Endothelial cell of umbilical vein (primary cell): ENCODE measurements at places on chromosomes 6 and 20. TPM values are rescaled to one million over a fixed set of nuclear protein-coding genes. Genes with fewer than 3 reads are reported as not detected.

GRCh38 chr6:16769131-16769985 lies 8.1 kb upstream of the ATXN1 start:
- H3K4me1 ChIP-seq = peaks cover 51% of the 10 kb centered on the region
- no peaks in the 10 kb centered on the region for H3K36me3 ChIP-seq
- DNase-seq = peak; percentile 91
- H3K27ac ChIP-seq = peak overlapping the region; percentile 84

DNA sequence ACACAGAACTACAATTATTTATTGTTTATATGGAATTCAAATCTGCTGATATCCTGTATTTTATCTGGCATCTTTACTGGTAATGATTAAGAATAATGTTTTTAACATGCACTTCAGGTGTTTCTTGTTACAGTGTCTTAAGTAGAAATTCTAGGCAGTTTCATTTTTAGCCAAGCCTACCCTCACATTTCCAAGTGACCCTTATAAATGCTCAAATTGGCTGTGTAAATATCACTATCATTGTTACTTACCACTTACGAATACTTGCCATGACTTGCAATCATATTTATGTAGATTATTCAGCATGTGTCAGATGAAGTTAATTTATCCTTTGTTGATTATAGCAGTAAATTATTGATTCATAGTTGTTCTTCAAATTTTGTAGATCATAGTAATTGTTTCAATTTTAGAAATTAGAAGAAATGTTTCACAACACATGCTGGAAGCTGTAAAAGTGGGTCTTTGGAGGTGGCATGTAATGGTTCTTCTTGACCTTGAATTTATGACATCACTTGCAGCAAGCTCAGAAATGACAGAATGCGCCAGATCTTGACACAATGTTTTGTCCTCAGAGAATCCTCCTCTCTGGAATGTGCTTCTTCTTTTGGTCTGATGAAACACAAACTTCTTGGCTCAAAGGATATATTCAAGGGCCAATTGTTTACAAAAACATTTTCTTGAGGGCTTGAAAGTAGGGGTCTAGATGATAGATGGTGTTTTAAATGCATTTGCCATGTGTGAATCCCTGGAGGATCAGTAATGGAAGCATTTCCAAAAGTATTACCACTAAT lies 471.8 kb downstream of the COL12A1 start:
- no peak overlapping the region for H3K27ac ChIP-seq
- no peaks in the 10 kb centered on the region for H3K4me1 ChIP-seq
- no peaks in the 10 kb centered on the region for H3K36me3 ChIP-seq
- DNase-seq = no peak
- H3K27me3 ChIP-seq = no peaks in the 10 kb centered on the region

DNA sequence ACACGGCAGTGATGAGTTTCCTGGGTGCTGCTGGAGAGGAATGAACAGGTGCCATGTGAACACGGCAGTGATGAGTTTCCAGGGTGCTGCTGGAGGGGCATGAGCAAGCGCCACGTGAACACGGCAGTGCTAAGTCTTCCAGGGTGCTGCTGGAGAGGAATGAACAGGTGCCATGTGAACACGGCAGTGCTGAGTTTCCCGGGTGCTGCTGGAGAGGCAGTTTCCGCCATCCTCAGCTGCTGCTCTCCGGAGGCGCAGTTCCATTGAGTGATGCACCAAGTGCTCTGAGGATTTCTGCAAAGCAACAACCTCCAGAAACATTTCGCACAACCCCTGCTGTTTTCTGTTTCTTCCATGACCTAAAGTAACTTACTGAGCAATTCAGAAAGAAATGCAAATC lies 155.4 kb downstream of the SMOC2 start:
- no peak overlapping the region for H3K4me3 ChIP-seq
- H3K27me3 ChIP-seq = no peaks in the 10 kb centered on the region
- H3K4me1 ChIP-seq = no peaks in the 10 kb centered on the region
- no peak overlapping the region for H3K27ac ChIP-seq
- no peak for DNase-seq
- no peaks in the 10 kb centered on the region for H3K36me3 ChIP-seq

- no peak overlapping the region for H3K27ac ChIP-seq
- no peak for DNase-seq
- no peaks in the 10 kb centered on the region for H3K27me3 ChIP-seq
Measured at GRCh38 chr20:47202733-47203667, 153.5 kb downstream of the ZMYND8 start.

RIPOR3 gene
- total RNA-seq = not detected in 2 replicates

ISM1 gene
- not detected in 2 replicates for total RNA-seq

ZNF165 gene
- 0.27 and 0.30 TPM in 2 replicates for total RNA-seq

DNA sequence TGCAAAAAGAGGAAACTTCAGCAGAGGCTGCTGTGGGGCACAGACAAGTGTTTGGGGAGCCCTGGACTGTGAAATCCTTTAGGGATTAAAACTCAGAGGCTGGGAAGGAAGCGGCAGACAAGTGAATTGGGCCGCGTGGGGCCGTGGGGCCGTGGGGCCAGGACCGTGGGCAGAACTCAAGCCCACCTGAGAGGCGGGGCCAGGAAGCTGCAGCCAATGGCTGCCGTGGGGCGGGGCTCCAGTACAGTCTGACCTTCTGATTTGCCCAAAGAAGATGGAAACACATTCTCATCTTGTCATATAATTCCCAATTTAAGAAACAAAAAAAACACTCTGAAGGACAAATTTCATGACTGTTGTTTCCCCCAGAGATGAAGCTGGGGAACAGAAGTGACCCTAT lies 55.4 kb downstream of the ANKRD60 start:
- peaks cover 2% of the 10 kb centered on the region for H3K27me3 ChIP-seq
- no peaks in the 10 kb centered on the region for H3K4me1 ChIP-seq
- no peak overlapping the region for H3K27ac ChIP-seq
- DNase-seq = no peak
- no peak overlapping the region for H3K4me3 ChIP-seq

MCCD1 gene
- not detected in 2 replicates for total RNA-seq

DNA sequence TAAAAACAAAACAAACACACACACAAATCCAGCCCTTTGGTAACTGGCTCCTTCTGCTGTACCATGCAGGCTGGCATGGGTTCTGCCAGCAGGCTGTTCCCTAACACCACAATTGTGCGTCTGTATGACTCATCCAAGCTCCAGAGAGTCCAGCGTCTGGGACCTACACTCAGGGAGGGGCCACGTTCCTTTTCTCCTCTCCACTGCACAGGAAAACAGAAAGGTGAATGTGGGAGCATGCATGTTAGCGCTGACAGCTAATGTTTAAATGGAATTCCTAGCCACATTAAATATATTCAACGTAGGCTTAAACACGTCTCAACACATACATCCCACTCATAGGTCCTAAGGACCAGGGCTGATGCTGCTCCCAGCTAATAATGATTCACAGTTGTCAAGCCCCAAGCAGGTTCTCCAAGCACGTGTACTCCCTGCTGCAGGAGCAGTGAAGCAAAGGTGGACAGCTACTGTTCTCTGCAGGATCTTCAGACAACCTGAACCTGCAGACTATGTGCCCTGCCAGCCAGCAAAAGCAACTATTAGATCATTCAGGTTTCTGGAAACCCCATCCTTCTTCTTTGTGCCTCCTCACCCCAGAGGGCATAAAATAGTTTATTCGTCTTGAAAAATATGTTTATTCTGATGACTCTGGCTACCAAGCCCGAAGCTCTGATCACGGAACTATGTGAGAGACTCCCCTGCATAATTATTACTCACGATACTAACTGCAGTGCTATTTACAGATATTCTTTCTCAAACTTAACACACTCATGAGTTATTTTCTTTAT lies 20.9 kb downstream of the MAP1LC3A start:
- H3K36me3 ChIP-seq = no peaks in the 10 kb centered on the region
- H3K4me1 ChIP-seq = peaks cover 14% of the 10 kb centered on the region
- H3K27ac ChIP-seq = no peak overlapping the region
- H3K27me3 ChIP-seq = no peaks in the 10 kb centered on the region
- H3K4me3 ChIP-seq = no peak overlapping the region

DNA sequence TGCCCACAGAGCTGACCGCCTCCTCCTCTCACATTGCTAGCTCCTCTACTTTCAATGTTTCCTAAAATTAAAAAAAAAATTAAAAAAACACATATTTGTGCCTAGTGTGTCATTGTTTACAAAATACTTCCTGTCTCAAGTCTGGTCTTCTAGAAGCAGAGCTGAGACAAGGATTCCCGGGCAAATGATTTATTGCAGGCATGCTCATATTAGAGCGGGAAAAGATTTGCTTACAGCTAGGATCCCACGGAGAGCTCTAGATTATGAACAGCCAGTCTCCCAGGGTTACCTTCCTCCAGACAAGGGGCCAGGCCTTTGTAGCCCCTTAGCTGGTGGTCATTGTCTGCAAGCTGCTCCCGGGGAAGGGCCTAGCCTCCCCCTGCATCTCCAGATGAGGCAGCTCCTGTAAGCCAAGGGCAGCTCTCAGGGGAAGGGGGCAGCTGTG lies 9.4 kb downstream of the PACSIN1 start:
- no peaks in the 10 kb centered on the region for H3K27me3 ChIP-seq
- no peaks in the 10 kb centered on the region for H3K4me1 ChIP-seq
- H3K36me3 ChIP-seq = no peaks in the 10 kb centered on the region
- DNase-seq = no peak

DNA sequence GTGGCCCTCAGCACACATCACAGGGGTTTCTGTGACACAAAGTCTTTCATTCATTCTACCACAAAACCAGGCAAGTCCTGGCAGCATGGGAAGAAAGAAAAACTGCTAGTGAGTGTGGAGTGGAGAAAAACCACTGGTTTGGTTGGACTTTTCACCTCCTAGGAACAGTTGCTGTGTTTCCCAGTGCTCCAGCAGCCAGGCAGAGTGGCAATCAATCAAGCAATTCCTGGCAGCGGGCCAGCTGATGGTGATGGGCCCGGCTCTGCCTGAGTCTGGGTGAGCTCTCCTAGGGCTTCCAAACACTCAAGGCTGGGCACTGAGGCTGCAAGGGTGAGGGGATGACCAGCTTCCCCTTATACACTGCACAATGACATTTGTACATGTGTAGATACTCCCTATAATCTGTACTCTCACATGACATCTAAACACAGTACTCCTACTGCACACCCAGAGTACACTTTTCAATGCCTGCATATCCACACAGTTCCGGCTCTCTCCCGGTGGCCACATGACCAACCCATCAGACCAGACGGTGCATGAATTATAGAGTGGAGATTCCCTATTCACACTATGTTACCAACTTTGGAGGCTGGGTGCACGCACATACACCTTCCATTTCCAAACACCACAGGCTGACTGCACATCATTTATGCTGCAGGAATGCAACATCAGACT lies 156.6 kb downstream of the UNC5CL start:
- H3K4me3 ChIP-seq = no peak overlapping the region
- no peak overlapping the region for H3K27ac ChIP-seq
- DNase-seq = no peak
- no peaks in the 10 kb centered on the region for H3K36me3 ChIP-seq
- H3K4me1 ChIP-seq = no peaks in the 10 kb centered on the region

DNA sequence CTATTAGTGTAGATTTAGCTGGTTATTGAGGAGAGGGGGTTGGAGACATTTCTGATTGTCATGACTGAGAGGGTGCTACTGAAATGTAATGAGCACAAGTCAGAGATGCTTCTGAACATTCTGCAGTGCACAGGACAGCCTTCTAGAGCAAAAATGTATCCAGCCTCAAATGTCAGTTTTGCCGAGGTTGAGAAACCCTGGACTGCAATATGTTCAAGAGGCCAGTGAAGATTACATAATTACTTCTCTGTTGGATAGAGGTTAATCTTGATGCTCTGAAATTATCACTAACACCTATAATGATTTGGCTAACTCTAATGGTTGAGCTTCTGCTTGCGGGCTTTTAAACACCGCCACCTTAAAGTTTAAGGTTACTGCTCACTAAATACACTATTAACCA lies 3.4 kb upstream of the DUSP22 start:
- DNase-seq = no peak
- H3K36me3 ChIP-seq = no peaks in the 10 kb centered on the region
- peaks cover 9% of the 10 kb centered on the region for H3K27me3 ChIP-seq
- H3K27ac ChIP-seq = no peak overlapping the region
- no peak overlapping the region for H3K4me3 ChIP-seq
- H3K4me1 ChIP-seq = peaks cover 11% of the 10 kb centered on the region

DNA sequence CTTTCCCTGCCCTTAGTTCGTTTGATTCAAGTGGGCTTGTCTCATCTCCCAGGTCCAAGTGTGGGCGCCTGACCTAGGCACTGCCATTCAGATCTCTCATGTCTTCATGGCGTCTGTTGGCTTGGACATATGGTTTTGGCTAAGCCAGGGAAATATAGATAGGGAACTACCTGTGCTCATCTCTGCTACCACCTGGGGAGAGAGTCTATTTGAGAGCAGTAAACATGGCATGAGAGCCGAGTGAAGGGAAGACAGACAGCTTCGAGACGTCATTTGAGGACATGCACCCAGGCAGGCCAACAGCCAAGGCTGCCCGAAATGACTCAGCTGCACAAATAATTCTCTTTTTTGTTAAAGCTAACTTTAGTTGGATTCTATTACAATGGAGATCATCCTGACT lies 370.7 kb upstream of the AGPAT4 start:
- DNase-seq = no peak
- no peak overlapping the region for H3K4me3 ChIP-seq
- H3K4me1 ChIP-seq = no peaks in the 10 kb centered on the region

GRCh38 chr6:26550250-26550993 lies 12.3 kb downstream of the HMGN4 start:
- peak; percentile 32 for DNase-seq
- peaks cover 13% of the 10 kb centered on the region for H3K4me1 ChIP-seq
- H3K27me3 ChIP-seq = no peaks in the 10 kb centered on the region
